Stimulated activated CD4-positive, alpha-beta T cell treated with anti-CD3 and anti-CD28 coated beads, Interleukin-1b, Interleukin-23, amount 100 ng/mL, for 4 hours (primary cell): ENCODE measurements at places on chromosomes 5 and 9.

DNA sequence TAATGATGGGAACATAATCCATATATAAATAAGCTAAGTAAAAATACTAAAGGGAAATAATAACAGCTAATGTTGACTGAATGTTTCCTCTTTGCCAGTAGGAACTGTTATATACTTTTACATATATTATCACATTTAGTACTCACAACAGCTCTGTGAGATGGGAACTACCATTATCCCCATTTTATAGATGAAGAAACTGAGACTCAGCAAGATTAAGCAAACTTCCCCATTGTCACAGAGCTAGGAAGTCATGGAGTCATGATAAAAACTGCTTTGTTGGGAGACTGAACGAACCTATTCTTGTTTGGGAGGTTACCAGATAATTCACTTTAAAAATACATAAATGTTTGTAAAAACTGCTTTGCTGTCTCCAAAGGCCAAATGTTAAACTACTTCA lies 23.4 kb downstream of the WNT8A start:
- no peak for DNase-seq

- DNase-seq = no peak
Observed at GRCh38 chr9:97484134-97484533, 17.3 kb upstream of the TMOD1 start.

DNA sequence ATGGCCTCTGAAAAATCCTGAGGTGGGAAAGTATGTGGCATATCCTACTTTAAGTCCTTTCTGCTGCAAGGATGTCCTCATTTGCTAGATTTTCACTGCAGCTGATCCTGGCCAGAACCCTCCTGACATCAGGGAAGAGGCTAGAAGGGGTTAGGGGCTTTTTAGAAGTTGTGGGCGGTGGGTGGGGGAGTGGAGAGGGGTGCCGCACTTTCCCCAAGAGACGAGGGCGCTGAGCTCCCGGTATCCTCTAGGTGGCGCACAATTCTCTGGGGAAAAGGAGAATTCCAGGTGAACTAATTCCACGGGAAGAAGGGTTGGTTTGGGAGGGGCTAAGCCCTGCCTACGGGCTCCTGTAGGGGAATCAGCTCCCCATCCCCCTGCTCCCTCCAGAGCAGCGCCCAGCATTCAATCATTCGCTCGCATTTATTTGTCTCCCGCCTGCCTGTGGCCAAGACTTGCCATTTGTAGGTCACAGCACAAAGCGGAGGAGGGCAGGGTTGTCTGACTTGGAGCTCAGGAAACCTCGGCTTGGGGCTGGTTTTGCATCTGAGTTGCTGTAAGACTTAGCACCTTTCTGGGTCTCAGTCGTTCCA lies 42.9 kb upstream of the HAND1 start:
- no peak for DNase-seq

DNA sequence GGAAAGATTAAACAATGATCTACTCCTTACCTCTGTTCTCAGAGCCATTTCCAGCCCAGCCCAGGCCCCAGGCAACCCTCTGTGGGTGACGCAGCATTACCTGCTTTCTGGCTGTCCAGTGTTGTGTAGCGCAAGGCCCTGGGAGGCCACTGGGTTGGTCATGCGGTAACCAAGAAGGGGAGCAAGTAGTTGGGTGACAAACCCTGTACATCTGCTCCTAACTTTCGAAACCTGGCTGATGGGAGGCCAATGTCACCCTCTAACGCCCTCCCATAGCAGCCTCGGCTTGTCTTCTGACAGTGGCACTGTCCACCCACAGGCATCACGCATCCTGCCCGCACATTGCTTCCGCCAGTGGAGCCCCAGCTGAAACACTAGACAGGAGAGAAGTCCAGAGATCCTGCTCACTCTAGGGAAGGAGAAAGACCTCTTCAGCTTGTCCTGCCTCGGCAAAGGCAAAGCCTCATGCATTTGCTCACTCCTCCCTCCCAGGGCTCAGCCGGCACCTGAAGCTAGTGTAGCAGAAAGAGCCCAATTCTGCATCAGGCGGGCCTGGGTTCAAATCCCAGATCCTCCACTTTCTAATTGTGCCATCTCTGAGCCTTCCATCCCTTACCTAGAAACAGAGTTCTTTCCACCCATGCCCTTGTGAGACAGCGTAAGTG lies 94.6 kb downstream of the ADAMTS2 start:
- DNase-seq = no peak

DNA sequence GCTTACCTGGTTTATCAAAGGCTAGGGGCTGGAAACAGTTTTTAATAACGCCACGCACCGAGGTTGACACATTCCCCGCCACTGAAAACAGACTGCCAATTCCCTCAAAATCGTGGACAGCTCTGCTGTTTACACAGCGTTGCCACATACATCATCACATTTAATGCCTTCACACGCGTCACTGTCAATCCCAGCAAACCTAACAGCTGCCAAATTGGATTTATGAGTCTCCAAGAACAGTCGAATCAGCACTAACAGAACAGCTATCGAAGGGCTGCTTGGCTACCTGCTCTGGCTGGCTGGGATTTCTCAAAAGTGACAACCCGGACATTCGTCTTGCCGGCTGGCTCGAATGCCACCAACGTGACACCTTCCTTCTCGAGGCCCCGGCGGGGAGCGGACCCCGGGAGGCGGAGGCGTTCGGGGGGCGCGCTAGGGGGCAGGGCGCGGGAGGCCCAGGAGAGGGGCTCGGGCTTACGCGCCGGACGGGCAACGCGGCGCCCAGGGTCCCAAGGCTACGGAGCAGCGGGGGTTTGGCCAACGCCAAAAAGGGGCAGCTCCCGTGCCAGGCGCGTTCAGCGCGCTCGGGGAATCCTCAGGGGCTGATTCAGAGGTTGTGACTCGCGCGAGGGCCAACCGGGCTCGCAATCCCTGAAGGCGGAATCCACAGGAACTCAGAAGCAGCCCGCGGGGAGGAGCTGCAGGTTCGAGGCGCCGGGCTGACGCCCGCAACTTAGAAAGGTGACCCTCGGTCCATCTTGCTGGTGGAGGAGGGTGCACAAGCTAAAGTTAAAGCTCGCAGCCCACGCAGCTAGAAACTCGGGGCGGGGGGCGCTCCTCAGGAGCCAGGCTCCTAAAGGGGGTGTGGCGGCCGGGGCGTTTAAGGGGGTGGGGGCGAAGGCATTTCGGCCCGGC lies 1.2 kb downstream of the CDC14B start:
- DNase-seq = peak; percentile 14

GRCh38 chr9:18821788-18822187 lies 211.2 kb downstream of the SAXO1 start:
- no peak for DNase-seq

- no peak for DNase-seq
Observed at GRCh38 chr5:107149243-107150005, 521.3 kb downstream of the EFNA5 start.

DNA sequence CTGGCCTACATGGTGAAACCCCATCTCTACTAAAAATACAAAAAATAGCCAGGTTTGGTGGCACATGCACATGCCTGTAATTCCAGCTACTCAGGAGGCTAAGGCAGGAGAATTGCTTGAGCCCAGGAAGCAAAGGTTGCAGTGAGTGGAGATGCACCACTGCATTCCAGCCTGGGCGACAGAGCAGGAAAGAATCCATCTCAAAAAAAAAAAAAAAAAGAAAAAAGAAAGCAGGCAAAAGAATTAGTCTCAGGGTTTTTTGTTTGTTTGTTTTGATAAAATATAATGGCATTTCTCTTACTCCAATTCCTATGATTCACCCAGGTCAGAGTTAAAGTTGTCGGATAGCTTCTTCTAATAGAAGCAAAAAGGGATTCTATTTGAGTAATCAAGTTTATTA lies 67.0 kb upstream of the ATG10 start:
- no peak for DNase-seq

DNA sequence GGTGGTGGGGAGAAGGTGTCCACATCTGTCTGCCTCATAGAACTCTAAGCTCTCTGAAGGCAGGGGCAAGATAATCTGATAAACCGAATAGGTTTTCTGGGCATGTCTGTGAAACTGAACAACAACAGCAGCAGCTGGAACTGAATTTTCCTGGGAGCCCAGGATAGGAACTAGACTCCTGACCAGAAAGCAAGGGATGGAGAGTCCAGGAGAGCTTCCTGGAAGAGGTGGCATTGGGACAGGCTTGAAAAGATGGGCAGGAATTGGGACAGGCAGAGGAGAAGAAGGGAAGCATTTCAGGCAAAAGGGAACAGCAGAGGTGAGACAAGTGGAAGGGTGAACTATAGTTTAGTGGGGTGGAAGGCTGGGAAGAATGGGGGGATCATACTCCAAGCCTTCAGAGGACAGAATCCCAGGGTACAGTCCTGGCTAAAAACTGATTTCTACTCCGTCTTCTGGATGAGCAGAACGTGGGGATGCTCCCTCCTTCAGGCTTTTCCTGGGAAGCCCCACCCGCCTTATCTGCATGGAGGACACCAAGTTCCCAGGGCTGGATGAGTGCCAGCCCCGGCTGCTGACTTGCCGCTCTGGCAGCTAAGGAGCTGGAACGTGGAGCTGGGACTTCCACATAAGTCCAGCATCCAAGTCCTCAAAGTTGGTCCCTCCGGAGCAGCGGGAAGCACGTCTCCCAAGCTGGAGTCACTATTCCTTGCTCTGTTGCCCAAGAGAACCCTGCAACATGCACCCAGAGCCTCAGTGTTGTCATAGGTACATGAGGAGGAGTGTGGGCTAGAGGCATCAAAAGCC lies 13.9 kb upstream of the KIF12 start:
- no peak for DNase-seq

- DNase-seq = no peak
Observed at GRCh38 chr5:63554191-63554590, 408.1 kb downstream of the HTR1A start.

DNA sequence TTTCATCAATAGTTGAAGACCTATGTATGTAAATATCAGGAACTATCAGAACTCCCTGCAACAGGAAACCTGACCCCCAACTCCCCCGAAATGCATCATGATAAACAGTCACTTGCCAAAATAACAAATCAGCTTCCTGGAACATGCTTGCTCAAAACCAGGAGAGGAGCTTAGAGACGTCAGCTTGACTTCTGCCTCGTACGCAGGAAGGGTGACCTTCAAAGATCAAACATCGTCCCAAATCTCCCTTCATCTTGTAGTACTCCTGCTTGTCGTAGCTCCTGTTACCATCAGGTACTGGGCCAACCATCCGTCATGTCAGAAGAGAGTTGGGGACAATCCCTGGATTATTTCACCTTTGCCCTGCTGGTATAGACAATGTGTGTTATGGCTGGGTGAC lies 396.1 kb downstream of the GADD45G start:
- no peak for DNase-seq

- no peak for DNase-seq
Observed at GRCh38 chr5:109167586-109167985, 242.2 kb downstream of the PJA2 start.
